Stimulated activated CD4-positive, alpha-beta T cell treated with anti-CD3 and anti-CD28 coated beads, Interleukin-12 subunit alpha, Interleukin-12 subunit beta, amount 100 ng/mL, for 24 hours (primary cell): ENCODE measurements at places on chromosomes 1 and 21.
A peak's percentile ranks its signal among the peaks of the same experiment; 100 is the strongest.

DNA sequence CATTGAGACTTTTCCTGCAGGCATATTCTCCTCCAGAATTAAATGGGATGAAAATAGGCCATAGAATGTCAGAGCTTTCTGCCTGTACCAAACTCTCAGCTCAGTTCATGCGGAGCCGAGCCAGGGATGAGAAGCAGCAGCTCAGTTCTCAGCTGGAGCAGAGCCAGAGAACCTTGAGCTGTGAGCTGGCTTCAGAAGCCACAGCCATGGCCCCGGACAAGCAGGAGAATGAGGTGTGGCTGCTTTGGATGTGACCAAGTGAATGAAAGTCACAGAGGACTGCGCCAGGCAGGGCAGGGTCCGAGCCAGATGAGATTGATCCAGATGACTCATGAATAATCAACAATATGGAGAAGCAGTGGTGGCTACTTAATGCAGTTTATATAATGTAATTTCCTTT, 633.8 kb downstream of the NCAM2 start:
- no peak for DNase-seq

DNA sequence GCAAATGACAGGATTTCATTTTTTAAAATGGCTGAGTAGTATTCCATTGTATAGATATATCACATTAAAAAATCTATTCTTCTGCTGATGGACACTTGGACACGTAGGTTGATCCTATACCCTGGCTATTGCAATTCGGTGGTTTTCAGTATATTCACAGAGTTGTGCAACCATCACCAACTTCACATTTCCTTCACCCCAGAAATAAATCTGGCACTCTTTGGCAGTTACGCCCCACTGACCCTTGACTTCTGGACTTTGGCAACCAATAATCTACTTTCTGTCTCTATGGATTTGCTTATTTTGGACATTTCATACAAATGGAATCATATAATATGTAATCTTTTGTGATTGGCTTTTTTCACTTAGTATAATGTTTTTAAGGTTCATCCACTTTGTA, 35.9 kb downstream of the MAP3K7CL start:
- no peak for DNase-seq

GRCh38 chr1:7250176-7250575, 464.9 kb downstream of the CAMTA1 start:
- DNase-seq: no peak

GRCh38 chr1:117605164-117605773, 579 bp upstream of the TENT5C start:
- no peak for DNase-seq

DNA sequence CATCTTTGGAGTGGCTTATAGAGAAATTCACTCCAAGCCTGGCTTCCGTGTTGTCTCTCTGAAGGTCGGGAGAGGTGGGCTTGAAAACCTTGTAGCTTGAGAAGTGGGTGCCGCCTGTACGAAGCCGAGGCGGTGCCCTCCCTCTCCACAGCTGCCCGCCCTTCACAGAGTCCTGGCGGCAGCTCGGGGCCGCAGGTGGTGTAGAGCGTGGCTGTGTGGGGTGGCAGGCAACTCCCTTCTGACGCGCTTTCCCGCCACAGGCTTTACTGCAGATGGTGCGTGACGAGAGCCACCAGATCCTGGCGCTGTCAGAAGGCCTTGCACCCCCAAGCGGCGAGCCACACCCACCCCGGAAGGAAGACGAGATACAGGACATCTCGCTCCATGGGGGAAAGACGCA, 33.1 kb upstream of the DIP2A start:
- no peak for DNase-seq

- no peak for DNase-seq
Measured at GRCh38 chr1:109156916-109157385, 43.0 kb downstream of the ELAPOR1 start.

DNA sequence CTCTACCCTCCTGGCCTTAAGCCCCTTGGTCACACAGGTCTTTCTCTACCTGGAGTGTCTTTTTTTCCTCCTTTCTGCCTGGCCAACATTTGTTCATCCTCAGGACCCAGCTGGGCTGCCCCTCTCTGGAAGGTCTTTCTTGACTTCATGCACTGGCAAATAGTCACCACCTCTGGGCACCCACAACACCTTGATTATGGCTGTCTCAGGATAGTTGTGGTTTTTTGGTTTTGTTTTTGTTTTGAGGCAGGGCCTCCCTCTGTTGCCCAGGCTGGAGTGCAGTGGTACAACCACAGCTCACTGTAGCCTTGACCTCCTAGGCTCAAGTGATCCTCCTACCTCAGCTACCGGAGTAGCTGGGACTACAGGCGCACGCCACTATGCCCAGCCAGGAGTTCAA, 10.8 kb downstream of the RPS6KA1 start:
- no peak for DNase-seq

- DNase-seq: no peak
Measured at GRCh38 chr1:205916541-205916940, 26.7 kb downstream of the SLC26A9 start.

DNA sequence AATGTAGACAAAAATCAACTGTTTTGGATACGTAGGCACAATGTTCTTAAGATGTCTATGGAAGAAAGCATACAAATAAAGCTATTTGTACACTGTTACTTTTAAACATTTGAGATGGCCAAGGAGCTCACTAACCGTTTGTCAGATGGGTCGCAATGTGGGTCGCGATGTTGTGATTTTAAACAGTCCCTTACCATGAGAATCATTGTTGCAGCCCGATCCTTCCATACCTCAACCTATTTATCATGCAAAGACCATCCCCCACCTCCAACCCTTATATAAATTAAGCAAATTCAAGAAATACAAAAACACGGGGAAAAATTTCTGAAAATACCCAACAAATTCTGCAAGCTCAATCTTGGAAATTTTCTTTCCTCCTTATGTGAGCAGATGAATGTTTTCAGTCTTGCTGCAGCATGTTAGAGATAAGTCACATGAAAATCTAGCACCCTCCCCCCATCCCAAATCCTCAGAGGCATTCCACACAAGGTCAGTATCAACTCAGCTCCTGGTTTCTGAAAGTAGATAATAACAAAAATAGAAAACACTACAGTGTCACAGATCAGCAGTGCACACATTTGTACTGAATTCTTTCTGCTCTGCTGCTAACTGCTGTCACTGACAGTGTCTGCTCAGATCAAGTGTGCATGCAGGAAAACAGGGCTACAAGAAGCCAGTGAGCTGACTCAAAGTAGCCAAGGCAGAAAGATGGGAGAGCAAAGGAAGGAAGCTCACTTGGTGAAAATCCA, 92.9 kb upstream of the TTC39A start:
- no peak for DNase-seq

DNA sequence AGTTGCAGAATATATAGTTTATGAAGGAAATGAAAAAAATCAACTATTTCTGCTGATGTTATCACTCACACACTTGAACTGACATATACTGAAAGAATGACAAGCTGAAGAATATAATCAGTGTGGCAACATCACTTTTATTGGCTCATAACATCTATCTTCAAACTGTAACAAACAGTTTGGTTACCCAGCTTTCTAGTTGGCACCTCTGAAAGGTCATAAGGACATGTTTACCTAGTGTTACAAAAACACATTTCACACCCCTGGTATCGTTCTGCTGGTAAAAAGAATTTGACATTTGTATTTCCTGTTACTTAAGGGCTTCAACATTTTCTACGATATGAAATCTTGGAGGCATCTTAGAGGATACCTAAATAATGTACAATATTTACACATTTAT, 1267.0 kb upstream of the NCAM2 start:
- DNase-seq: no peak

DNA sequence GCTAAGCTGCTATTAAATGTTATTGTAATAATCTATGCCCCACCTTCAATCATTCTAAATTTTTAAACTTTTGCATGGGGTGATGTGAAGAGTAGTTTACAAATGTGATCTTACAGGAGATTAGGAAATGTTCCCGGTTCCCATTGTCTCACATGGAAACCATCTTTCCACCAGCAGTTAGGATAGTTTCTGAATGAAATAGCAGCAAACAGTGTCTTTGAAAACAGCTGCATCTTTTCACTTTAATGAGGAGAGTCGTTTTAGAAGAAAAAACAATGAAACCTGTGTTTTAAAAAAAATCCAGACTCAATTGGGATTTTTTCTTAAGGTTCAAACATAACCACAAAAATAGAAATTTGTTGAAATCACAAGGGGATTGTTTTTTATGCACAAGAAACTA, 134.2 kb downstream of the TLR5 start:
- no peak for DNase-seq

GRCh38 chr1:145729666-145730436, 10.6 kb downstream of the CD160 start:
- DNase-seq: no peak

- no peak for DNase-seq
Measured at GRCh38 chr1:19683351-19683750, 18.7 kb downstream of the HTR6 start.

DNA sequence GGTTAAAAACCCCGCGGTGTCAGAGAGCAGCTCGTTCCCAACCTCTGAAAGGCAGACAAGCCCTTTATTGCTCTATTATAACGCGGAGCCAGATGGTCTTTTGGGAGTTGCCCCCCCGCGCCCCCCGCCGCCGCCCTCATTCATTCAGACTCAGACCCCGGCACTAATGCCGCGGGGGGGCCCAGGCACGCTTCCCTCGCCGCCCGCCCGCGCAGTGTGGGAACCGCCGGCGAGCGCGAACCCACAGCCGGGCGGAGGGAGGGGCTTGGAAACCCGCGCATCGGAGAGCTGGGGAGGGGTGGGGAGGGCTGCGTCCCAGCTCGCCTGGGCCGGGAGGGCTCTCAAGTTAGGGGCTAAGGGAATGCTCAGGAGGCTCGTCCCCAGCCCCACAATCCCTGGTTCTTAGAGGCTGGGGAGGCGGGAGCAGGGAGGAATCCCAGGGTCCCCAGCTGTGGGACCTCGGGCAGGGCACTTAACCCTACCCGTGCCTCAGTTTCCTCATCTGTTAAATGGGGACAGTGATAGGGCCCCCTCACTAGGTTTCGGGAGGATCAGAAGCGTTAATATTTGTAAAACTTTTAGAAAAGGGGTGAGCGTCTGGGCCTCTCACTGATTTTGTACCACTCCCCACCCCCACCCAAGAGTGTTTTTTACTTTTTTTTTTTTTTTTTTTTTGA, 10.9 kb upstream of the HES5 start:
- no peak for DNase-seq

DNA sequence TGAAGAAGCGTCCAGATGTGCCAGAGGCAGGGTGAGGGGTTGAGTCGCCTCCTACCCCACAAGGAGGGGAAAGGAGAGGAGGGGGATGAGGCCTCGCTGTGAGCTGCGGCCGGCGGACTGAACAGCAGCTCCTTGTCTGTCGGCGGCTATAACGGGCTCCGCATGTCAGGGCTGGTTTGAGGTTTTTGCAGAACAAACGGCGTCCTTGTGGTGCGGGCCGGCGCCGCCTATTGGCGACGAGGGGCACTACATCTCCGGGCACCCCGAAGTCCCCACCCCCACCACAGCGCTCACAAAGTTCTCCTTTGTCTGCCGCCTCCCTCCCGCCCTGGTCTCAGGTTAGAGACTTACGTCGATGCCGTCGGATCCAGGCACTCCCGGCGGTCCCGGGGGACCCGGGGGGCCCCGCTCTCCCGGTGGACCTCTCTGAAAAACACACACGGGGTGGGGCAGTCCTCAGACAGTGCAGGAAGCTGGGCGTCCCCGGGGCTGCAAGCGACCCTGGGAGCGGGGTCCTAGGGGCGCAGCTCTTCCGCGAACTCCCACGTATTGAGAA, 1.8 kb downstream of the COL9A2 start:
- DNase-seq: peak; percentile 80
